Dorsolateral prefrontal cortex (tissue), 122 donors: ENCODE measurements at places on chromosomes 4 and X.

- no peak for DNase-seq
These were observed 348.2 kb downstream of the PDGFC start for GRCh38 chr4:156623376-156623775.

DNA sequence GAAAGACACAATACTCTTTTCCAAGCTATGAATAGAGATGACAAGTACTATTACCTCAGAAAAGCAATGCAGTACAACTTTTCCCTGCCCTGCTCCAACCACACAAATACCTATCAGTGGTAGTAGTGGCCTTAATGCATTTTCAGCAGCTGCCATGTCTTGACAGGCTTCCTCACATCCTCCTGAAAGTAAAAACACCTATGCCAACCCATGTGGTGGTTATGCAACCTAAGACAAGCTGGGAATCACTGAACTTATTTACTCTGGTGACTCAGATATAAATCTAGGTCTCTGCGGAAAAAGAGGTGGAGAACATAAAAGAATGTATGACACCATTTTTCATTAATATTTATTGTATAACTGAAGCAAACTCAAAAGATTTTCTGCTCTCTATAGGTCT is 14.5 kb downstream of the WDFY3 start:
- no peak for DNase-seq

GRCh38 chr4:129672941-129673340 is 577.0 kb downstream of the C4orf33 start:
- no peak for DNase-seq

GRCh38 chr4:89305712-89306437 is 1.7 kb downstream of the GPRIN3 start:
- DNase-seq, result no peak

- no peak for DNase-seq
These were observed 38.4 kb upstream of the ARHGEF6 start for GRCh38 chrX:136819031-136819703.

GRCh38 chr4:185837415-185838103 is 25.6 kb upstream of the SORBS2 start:
- DNase-seq, result no peak

GRCh38 chrX:48835524-48836329 is at the start of gene PCSK1N:
TSS of gene PCSK1N (minus strand) at chrX:48835610. CDS start at chrX:48835532, 78 bp downstream.
- no peak for DNase-seq

- no peak for DNase-seq
These were observed 89.7 kb downstream of the TMEM144 start for GRCh38 chr4:158300012-158300411.

- DNase-seq, result no peak
These were observed 110.5 kb upstream of the ENPP6 start for GRCh38 chr4:184328022-184328736.

DNA sequence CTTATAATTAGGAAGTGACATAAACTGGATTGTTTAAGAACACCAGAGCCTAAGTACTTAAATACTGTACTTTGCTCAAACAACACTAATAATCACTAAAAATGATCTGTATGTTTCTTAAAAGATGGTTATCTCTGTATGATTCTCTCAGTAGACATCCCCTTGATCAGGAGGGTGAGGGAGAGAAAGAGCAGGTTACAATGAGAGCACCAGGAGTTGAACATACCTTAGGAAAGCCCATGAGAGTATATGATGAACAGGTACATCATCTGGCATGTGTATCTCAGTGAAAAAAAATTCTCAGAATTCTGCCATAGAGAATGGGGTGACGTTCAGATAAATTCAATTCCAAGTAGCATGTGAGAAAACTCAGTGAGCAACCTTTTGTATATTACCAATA is 59.9 kb upstream of the IL2 start:
- no peak for DNase-seq

- DNase-seq, result no peak
These were observed 181.4 kb upstream of the MXRA5 start for GRCh38 chrX:3527811-3528210.

GRCh38 chrX:118468122-118468521 is 27.5 kb upstream of the DOCK11 start:
- DNase-seq, result no peak

- DNase-seq, result no peak
These were observed 175.4 kb downstream of the FAT4 start for GRCh38 chr4:125489952-125490690.

DNA sequence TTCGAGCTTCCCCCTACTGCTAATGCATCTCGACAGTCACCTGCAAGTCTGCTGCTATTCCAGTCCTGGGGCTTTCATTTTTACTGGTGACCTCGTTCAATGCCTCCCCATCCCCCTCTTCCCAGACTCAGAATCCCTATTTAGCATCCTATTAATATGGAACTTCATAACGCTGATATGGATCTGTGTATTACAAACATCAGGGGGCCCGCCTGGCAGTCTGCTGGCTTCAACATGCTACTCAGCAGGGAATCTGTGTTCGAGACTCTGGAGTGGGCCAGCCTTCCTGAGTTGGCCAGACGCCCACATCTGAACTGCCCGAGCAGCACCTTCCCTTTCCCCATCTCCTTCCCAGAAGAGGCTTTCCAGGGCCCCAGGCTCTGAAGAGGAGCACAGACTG is 173.9 kb upstream of the PPARGC1A start:
- no peak for DNase-seq

DNA sequence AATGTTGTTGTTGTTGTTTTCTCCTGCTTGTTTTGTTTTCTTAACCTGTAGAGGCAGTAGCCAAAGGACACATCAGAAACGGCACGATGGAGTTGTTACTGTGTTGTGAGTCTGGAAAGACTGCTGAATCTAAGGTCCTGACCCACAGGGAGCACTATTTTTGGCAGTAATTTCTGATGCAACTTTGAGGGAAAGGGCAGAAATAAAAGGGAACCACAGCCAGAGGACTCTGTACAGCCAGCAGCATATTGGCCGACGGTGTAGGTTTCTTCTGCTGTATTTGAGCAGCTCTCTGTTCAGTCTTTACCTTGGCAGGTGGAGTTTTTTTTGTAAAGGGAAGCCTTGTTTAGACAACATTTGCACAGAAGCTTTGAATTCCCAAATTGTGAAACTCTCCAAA is 203.0 kb upstream of the GPR101 start:
- DNase-seq, result no peak

DNA sequence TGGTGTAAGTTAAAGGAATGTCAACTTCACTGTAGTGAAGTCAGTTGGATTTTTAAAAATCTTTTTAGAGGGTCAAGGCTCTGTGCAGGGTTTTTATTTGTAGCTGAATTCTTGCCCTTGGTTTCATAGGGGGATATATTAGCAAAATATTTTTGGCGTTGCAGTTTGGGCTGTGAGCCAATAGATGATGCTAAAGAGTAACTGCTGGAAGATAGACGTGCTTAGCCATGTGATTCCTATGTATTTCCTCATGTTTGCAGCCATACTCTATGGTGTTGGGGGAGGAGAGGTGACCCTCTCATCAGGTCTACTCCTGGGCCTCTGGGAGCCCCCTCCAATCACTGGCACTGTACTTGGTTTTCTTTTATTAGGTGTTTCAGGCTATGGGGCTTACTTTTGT is 246.7 kb upstream of the ARHGAP24 start:
- DNase-seq, result no peak

DNA sequence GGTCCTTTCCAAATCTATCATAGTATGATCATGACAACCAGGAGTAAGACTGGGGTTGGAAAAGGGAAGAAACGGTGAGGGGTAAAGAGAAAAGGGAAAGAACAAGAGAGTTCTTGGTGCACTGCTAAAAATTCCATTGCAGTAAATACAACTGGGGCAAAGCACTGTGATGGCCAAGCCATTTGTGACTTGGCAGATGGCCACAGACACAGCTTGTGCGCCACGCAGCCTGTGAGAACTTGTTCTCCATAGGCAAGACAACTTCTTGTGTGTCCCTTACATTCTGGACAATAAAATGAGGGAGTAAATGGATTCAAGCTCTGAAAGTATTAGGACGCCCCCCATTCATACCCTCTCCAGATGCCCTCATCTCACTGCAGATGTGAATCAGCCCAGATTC is 10.9 kb downstream of the MFAP3L start:
- peak; percentile 83 for DNase-seq

- peak; percentile 81 for DNase-seq
These were observed 1.5 kb downstream of the BRWD3 start for GRCh38 chrX:80807992-80808735.

- no peak for DNase-seq
These were observed 18.0 kb downstream of the C4orf33 start for GRCh38 chr4:129113919-129114318.

DNA sequence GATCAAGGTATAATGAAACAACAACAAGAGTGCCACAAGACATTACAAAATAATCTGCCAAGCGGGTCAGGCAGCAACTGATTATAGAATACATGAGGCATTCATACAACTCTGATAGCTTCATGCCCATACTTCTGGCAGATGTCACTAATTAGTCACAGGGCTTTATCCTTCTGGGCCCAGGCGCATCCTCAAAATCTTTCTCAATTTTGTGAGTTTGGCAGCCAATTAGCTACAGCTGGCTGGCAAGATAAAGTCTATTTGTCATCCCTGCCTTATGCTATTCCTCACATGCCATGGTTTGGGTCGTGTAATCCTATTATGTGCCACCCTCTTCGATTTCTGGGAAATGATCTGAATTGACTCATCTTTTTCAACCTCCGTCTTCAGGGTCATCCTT is 254.3 kb downstream of the PACRGL start:
- DNase-seq, result no peak

DNA sequence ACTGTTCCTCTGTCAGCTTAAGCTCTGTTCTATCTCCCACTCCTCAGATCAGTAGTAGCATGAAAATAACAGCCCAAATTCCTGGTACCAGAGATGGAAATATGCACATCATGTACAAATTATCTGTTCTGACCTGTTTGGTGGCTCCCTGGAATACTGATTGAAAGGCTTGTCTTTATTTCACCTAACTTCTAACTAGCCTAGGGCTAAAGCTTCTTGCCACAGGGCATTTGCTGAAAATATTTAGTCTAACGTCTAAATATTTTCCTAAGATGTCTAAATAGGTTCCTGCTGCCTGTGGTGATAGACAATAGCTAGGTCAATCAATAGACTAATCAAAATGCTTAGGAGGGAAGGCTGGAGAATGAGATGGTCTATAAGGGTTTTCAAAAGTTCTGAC is 12.9 kb upstream of the PRMT9 start:
- DNase-seq, result no peak

DNA sequence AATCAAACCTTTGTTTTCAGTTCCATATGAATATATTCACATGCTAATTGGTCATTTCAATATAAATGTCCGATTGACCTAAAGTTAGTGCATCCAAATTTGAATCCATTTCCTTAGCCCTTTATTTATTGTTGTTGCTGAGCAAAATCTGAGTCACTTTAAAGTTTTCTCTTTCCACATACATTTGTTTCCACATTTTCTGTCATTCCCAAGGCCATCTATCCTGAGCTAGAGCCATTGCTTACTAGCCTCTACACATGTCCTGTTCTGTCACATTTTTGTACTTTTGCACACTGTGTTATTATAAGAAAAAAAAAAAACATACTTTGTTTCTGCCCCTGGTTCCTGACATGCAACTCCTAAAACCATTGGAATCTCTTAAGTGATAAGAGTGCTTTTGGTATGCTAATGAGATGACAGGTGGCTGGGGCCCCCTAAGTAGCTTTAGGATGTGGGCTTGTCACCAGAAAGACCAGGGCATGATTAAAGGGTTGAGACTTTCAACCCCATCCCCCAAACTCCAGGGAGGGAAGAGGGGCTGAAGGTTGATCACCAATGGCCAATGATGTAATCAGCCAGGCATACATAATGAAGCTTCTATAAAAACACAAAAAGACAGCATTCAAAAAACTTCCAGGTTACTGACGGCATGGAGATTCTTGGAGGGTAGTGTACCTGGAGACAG is 353.3 kb upstream of the MAGEB16 start:
- DNase-seq, result no peak
